ENCODE measurements at places on chromosomes 1 and 21.

DNA sequence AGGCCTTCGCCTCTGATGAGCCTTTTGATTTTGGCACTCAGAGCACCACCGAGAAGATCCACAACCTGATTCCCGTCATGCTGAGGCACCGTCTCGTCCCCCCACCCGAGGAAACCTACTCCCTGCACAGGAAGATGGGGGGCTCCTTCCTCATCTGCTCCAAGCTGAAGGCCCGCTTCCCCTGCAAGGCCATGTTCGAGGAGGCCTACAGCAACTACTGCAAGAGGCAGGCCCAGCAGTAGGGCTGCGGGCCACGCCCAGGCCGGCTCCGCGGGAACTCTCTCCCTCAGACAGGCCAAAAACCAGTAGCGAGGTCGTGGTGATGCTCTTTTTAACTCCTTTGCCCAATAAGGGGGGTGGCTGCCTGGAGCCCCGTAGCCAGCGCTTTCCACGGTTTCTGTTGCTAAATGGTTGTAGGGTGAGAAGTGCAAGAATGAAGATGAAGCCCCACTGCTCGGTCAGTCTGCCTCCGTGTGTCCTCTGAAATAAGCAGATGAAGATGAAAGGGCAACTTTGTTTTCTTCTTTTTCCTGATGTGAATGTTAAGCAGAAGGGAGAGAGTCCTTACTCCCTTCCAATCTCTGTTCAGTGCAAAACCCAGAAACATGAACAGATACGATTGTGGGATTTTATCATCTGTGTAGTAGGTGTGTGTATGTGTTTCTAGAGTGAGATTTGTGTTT, 46.5 kb downstream of the COQ8A start:
- no peak for DNase-seq

GRCh38 chr1:40372658-40373322, 737 bp upstream of the SMAP2 start:
- no peak for DNase-seq

GRCh38 chr1:56255516-56256152, 323.7 kb downstream of the PLPP3 start:
- peak; percentile 40 for DNase-seq

DNA sequence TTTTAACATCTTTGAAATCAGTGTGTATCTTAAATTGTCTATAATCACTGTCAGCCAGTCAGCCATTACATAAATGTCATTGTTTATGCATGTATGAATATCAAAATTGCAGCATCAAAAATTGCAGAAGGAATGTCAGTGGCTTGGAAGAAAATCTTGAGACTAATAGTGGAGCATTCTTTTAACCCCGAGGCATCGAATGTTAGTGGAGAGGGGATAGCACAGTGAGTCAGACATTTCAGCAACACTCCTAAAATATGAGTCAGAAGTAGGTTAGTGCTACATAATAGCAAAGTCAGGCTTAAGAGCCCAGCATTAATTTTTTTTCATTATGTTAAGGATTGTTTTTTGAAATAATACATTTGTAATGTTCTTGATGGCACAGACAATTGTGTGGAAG, 45.5 kb downstream of the SNRPE start:
- no peak for DNase-seq

DNA sequence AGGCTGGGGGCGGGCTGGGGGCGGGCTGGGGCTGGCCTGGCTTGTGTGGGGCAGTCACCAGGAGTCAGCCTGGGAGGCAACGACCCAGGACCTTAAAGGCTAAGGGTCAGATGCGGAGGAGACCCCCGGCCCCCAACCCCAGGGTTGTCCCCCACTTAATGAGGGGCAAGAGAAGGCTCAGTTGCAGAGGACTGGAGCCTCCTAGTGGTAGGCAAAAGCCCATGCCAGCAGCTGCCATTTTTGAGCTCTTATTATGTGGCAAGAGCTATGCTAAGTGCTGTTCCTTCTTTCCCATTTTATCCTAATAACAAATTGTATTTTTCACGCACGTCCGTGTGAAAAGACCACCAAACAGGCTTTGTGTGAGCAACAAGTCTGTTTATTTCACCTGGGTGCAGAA, 8.0 kb downstream of the KIAA1614 start:
- no peak for DNase-seq

- DNase-seq: no peak
Measured at GRCh38 chr21:34027721-34028461, 45.5 kb upstream of the MRPS6 start.

DNA sequence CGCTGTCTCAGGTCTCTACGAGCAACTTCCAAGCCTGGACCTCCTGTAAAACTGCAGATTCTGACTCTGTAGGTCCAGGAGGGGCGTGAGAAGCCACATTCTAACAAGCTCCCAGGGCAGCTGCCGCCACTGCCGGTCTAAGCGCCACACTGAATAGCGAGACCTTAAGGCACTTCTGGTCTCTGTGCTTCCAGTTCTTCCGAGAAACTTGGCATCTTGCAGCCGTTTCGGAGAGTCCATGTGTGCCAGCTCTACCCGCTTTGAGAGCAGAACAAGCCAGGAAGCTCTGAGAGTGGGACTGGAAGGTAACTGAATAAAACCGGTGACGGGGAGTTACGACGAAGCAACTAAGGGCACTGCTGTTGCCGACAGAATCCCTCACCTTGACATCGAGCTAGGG, 12.5 kb downstream of the AGT start:
- DNase-seq: no peak

GRCh38 chr1:11175461-11175860, 13.7 kb upstream of the ANGPTL7 start:
- no peak for DNase-seq

DNA sequence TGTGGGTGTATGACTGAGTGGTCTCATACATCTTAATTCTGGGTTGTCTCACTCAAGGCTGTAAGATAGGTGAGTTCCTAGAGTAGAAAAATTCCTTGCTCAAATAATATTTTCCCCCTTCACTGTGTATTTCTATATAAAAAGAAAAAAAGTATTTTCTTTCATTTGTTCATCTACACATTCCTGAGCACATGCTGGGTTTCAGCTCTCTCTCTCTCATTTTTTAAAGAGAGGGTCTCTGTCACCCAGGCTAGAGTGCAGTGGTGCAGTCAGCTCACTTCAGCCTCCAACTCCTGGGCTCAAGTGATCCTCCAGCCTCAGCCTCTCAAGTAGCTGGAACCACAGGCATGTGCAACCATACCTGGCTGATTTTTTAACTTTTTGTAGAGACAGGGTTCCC, 22.0 kb downstream of the DDI2 start:
- no peak for DNase-seq

- peak; percentile 8 for DNase-seq
Measured at GRCh38 chr1:18217398-18218043, 109.9 kb downstream of the IGSF21 start.

DNA sequence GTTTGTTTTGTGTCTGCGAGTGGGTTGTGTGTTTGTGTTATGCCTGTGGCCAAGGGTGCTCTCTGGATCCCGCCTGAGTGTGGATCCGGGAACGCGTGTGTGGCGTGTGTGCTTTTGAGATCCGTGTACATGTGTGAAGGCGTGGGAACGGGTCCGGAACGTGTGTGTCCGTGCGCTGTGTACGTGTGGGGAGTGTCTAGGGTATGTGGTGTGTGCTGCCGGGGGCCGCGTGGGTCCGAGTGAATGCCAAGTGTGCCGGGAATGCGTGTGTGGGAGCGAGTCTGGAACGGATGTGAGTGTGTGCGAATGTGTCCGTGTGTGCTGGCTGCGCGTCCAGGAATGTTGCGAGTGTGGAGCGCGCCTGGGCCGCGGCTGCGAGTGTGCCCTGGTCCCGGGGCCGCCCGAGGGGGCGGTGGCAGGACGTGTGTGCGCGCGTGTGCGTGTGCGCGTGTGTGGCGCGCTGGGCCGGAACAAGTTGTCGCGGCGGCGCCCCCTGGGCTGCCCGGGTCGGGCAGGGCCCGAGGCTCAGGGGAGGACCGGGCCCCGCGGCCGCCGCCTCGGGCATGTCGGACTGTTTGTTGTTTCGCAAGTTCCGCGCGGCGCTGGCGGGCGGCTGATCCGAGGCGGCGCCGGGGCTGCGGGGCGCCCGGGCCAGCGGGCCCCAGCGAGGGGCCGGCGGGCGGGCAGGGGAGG, 953 bp downstream of the PTPRU start:
- DNase-seq: peak; percentile 67

GRCh38 chr1:25538191-25538767, 5.1 kb upstream of the LDLRAP1 start:
- DNase-seq: no peak

DNA sequence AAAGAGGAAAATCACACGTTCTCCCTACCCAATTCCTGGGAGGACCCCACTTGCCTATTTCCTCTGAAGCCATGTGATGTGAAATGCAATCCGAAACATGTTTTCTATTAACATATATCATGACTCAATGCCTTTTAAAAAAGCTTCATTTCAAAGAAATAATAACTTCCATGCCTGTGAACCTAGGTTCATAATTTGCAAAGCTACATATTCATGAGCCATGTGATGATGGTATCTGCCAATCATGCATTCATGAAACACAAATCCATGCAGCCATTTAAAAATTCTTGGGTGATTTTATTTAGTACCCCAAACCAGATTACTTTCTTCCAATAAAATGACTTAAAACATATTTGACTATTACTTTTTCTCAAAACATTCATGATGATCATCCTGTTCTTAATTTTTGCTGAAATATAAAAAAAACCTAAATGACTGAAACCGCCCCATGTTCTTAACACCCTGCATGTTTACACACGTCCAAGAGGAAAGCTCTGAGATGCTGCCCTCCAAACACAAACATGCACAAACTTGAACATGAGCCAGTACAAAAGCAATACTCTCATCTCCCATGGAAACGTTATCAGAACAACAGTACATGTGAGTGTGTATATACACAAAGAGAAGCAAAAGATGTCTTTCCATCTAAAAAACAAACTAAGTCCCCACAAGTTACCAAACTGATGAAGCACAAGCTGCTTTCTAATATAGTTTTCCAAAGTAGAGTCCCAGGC, 140.1 kb downstream of the TGFBR3 start:
- no peak for DNase-seq

DNA sequence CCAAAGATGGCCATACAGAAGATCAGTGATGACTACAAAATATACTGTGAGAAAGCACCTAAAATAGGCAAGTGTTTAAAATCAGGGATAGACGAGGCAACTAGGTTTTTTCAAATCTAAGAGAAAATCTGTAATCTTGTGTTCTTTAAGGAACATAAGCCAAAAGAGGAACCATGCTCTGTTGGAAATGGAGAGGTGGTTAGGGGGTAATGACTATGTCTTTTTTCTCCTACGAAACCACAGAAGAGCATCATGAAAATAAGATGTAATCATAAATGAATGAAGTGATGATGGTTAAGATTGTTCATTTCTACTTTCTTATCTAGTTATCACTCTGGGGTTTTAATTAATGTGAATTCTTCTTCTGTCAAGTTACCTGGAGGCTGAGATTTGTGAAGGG, 43.1 kb downstream of the RGSL1 start:
- no peak for DNase-seq

GRCh38 chr1:241810769-241811405, 37.1 kb upstream of the EXO1 start:
- no peak for DNase-seq

Measured in body of pancreas (tissue), 4 donors.